ENCODE measurements at places on chromosomes 3 and 15.

DNA sequence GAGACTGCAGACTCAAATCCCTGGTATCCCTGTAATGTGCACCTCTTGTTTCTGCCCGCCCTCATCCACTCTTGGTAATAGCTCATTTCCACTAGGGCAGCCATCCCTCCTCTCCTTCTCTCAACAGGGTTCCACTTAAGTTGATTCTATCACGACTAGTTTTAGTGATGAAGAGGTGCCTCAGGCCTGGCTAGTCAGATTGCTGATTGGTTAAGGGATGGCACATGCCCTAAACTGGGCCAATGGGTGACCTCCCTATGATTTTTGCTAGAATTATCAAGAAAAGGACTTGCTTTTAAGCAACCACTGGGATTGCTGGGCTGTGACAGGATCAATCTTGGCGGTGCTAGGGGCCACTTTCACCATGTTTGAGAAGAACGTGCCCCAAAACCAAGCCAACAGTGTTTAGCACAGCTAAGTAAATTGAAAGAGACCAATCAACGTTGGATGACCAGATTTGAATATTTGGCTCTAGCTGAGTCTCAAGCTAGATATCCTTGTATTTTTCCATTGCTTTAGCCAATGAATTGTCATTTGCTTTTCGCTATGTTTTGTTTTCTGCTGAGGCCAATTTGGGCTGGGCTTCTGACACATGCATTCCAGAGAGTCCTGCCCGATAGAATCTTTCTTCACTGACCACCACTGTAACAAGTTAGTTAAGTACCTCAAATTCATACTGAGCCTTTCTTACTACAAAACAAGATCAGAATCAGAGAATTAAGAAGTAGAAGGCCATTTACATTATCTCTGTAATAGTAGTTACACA, 131.0 kb downstream of the PDZRN3 start:
- no peak for DNase-seq

DNA sequence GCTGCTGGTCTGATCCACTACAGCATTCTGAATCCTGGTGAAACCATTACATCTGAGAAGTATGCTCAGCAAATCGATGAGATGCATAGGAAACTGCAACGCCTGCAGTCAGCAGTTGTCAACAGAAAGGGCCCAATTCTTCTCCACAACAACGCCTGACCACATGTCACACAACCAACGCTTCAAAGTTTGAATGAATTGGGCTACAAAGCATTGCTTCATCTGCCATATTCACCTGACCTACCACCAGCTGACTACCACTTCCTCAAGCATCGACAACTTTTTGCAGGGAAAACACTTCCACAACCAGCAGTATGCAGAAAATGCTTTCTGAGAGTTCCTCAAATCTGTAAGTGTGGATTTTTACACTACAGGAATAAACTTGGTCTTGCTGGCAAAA, 54.7 kb upstream of the C2CD4B start:
- no peak for DNase-seq

- peak; percentile 34 for DNase-seq
Measured at GRCh38 chr3:6921066-6921465, 60.2 kb downstream of the GRM7 start.

DNA sequence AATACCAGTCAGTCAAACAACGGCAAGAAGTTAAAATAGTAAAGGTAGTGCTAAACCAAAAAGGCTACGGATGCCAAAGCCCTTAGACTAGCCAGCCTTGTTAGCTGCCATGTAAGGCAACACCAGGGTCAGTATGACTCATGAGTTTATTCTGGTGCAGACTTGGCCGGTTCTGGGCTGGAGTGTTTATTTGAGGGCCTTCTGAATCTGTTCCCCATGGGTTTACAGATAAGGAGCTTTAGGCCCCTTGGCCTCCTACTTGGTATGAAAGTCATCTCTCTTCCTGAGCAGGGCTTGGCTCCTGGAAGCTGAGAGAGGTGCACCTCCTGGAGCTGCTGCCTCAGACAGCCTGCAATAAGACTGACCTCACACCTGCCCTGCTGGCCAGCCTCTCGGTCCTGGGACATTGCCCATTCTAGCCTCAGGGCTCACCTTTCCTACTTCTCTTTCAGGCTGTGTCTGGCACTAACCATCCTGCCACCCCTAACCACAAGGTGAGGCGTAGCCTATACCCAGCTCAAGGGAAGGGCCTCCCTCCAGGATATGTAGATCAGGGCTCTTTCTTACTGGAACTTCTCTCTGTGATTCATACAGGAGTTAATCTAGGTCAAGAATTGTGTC, 10.4 kb upstream of the RTP1 start:
- peak; percentile 10 for DNase-seq

GRCh38 chr15:65612949-65613744, 2.2 kb upstream of the INTS14 start:
- no peak for DNase-seq

DNA sequence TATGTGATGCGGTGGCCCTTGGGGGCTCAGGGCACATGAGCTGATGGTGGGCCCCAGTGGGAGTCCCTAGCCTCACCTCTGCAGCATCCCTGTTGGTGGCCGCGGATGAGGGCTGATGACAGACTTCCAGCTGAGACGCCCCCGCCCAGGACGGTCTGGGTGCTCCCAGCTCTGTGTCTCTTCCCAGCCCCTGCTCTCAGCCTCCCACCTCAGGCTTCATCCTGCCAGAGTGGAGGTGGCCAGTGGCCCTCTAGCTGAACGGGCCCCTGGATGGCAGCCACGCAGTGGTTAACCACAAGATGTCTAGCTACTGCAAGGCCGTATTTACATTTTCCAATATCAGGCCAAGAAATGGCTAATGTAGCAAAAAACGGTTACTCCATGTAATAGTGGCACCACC, 205.3 kb upstream of the LINGO1 start:
- DNase-seq = no peak

Data from SJCRH30 (cell line).